ENCODE measurements at places on chromosomes 2 and 18. TPM values are rescaled to one million over a fixed set of nuclear protein-coding genes. Genes with fewer than 3 reads are reported as not detected.

Gene IL1F10
- total RNA-seq, result not detected

Gene TSN
- total RNA-seq, result 49.1 TPM

Gene LOXHD1
- total RNA-seq, result not detected

Gene TOGARAM2
- total RNA-seq, result 0.09 TPM

Gene DSC1
- total RNA-seq, result 0.30 TPM

Gene RGPD8
- 22.1 TPM for total RNA-seq

Gene CNGA3
- 0.05 TPM for total RNA-seq

Gene SFT2D3
- 5.3 TPM for total RNA-seq

Gene ALPI
- not detected for total RNA-seq

Gene LINC00305
- not detected for total RNA-seq

Gene EIF2B4
- total RNA-seq, result 23.0 TPM

Gene TNFAIP6
- 41.6 TPM for total RNA-seq

Gene CERKL
- not detected for total RNA-seq

Gene IL36RN
- total RNA-seq, result not detected

Gene ABHD1
- total RNA-seq, result not detected

Gene MDH1B
- total RNA-seq, result 0.59 TPM

Gene LHCGR
- not detected for total RNA-seq

Gene IL36G
- total RNA-seq, result not detected

Gene AMER3
- total RNA-seq, result not detected

Gene HOXD13
- 2.4 TPM for total RNA-seq

Gene C2orf81
- total RNA-seq, result 0.30 TPM

Gene TRAPPC8
- total RNA-seq, result 57.2 TPM

Gene KCTD1
- 8.0 TPM for total RNA-seq

Gene RAPGEF4
- total RNA-seq, result 2.7 TPM

Gene ABCB11
- total RNA-seq, result not detected

Gene TEKT4
- not detected for total RNA-seq

Gene VWC2L
- total RNA-seq, result not detected

Gene ATP6V1B1
- 1.8 TPM for total RNA-seq

Gene CTAGE1
- total RNA-seq, result not detected

Gene COX5B
- total RNA-seq, result 254 TPM

Gene ZBTB14
- 11.0 TPM for total RNA-seq

Gene GPD2
- 92.1 TPM for total RNA-seq

Gene RAD51AP2
- not detected for total RNA-seq

Gene IL1R1
- 25.5 TPM for total RNA-seq

Gene GAL3ST2
- under 0.01 TPM for total RNA-seq

Gene OR6B2
- not detected for total RNA-seq

Gene SPATA3
- not detected for total RNA-seq

Gene CXCR1
- total RNA-seq, result not detected

Gene RFTN2
- 5.9 TPM for total RNA-seq

Gene DLX2
- 0.09 TPM for total RNA-seq

Gene RBKS
- total RNA-seq, result 1.5 TPM

Gene IL1RN
- total RNA-seq, result not detected

Gene EFR3B
- 1.4 TPM for total RNA-seq

Gene FHOD3
- 85.5 TPM for total RNA-seq

Gene GRB14
- total RNA-seq, result 0.30 TPM

Gene MYCN
- total RNA-seq, result not detected

Gene ACVR1C
- total RNA-seq, result 0.37 TPM
